Activated naive CD4-positive, alpha-beta T cell treated with anti-CD3 and anti-CD28 coated beads for 36 hours (primary cell): ENCODE measurements at places on chromosomes 3 and 15. TPM values are rescaled to one million over a fixed set of nuclear protein-coding genes. Genes with fewer than 3 reads are reported as not detected.

DNA sequence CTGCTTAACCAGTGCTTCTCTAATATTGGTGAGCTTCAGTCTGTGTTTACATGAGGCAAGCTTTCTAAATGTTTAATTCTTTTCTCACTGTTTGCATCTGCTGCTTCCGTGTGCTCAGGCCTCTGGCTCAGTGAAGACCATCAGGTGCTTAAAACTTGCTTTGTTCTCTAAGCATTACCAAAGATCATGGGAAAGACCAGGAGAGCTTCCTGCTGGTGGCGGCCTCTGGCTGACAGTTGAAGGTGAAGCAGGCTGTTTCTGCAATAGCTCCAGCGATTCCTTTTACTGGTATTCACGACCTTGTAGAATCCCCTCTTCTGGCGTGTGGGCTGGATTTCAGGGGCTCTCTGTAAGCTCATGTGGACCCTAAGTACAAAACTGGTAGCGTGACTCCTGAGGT lies 45.1 kb downstream of the EDEM1 start:
- DNase-seq: peak; percentile 14
- peaks cover 3% of the 10 kb centered on the region for H3K27me3 ChIP-seq
- no peak overlapping the region for H3K27ac ChIP-seq
- H3K36me3 ChIP-seq: no peaks in the 10 kb centered on the region

GRCh38 chr3:10600296-10600714 lies 94.9 kb upstream of the ATP2B2 start:
- peaks cover 31% of the 10 kb centered on the region for H3K27me3 ChIP-seq
- H3K4me3 ChIP-seq: no peak overlapping the region
- H3K27ac ChIP-seq: no peak overlapping the region
- no peak for DNase-seq

Gene SST
- not detected for total RNA-seq

DNA sequence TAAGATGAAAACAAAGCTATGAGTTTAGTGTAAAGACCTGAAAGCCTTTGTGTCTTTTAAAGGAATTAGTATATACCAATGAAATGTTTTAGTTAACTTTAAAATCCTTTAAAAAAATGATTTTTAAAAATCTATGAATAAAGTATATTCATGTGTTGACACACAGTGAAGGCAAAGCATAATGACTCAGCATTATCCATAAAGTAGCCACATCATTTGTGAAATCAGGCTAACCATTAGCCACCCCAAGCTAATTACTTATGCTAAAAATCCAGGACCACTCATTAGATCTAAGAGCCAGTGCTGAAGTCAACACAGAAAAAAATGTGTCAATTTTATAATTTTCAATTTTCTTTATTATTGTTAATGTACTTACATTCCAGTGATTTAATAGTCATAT lies 310.2 kb downstream of the TBC1D5 start:
- no peak overlapping the region for H3K27ac ChIP-seq
- no peak overlapping the region for H3K4me3 ChIP-seq
- no peak for DNase-seq
- no peaks in the 10 kb centered on the region for H3K4me1 ChIP-seq
- peaks cover 5% of the 10 kb centered on the region for H3K36me3 ChIP-seq

Gene C3orf20
- total RNA-seq: 0.12 TPM

Gene ITGA11
- total RNA-seq: 0.02 TPM

- no peak overlapping the region for H3K4me3 ChIP-seq
- H3K4me1 ChIP-seq: peaks cover 15% of the 10 kb centered on the region
- DNase-seq: no peak
- H3K27ac ChIP-seq: no peak overlapping the region
- peaks cover 3% of the 10 kb centered on the region for H3K36me3 ChIP-seq
Measured at GRCh38 chr15:25441111-25441510, 2.3 kb upstream of the UBE3A start.

GRCh38 chr3:17166369-17166768 lies 281.6 kb downstream of the PLCL2 start:
- H3K27ac ChIP-seq: no peak overlapping the region
- H3K4me3 ChIP-seq: no peak overlapping the region
- no peaks in the 10 kb centered on the region for H3K4me1 ChIP-seq
- H3K36me3 ChIP-seq: peaks cover 11% of the 10 kb centered on the region
- H3K27me3 ChIP-seq: no peaks in the 10 kb centered on the region

Gene FANCD2OS
- total RNA-seq: not detected

- no peak for DNase-seq
- H3K4me1 ChIP-seq: no peaks in the 10 kb centered on the region
- no peak overlapping the region for H3K4me3 ChIP-seq
- peaks cover 16% of the 10 kb centered on the region for H3K27me3 ChIP-seq
- no peaks in the 10 kb centered on the region for H3K36me3 ChIP-seq
Measured at GRCh38 chr15:66760968-66761725, 59.1 kb downstream of the SMAD6 start.

GRCh38 chr15:58436552-58436951 lies 4.8 kb downstream of the LIPC start:
- no peaks in the 10 kb centered on the region for H3K36me3 ChIP-seq
- H3K4me3 ChIP-seq: no peak overlapping the region
- no peak for DNase-seq
- no peak overlapping the region for H3K27ac ChIP-seq

DNA sequence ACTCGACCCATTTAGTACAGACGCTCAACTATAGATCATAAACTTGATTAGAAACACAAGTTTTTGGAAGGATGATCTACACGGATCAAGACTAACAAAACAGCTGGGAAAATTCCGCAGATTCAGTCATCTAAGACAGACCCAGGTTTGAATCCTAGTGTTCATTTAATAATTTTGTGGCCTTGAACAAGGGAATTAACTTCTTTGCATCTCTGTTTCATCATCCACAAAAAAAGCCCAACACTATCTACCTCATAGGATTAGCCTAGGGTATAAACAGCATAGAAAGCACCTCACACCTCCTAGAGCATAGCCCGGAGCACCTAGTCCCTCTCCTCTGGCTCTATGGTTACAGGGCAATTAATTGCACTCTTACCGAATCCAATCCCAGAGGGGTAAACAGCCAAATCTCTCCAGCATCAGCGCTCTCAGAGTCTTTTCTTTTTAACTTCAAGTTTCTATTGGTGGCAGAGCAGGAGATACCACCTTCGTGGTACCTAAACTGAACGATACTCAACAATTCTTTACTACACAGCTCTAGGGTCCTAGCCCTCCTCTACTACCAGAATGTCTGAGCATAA lies 3.5 kb downstream of the TBL1XR1 start:
- no peak for DNase-seq
- no peaks in the 10 kb centered on the region for H3K27me3 ChIP-seq
- H3K27ac ChIP-seq: peak overlapping the region; percentile 99
- H3K4me3 ChIP-seq: peak overlapping the region; percentile 96
- peaks cover 17% of the 10 kb centered on the region for H3K36me3 ChIP-seq

- H3K4me1 ChIP-seq: peaks cover 2% of the 10 kb centered on the region
- H3K36me3 ChIP-seq: no peaks in the 10 kb centered on the region
- no peak for DNase-seq
Measured at GRCh38 chr15:66959875-66960274, 105.5 kb upstream of the SMAD3 start.

DNA sequence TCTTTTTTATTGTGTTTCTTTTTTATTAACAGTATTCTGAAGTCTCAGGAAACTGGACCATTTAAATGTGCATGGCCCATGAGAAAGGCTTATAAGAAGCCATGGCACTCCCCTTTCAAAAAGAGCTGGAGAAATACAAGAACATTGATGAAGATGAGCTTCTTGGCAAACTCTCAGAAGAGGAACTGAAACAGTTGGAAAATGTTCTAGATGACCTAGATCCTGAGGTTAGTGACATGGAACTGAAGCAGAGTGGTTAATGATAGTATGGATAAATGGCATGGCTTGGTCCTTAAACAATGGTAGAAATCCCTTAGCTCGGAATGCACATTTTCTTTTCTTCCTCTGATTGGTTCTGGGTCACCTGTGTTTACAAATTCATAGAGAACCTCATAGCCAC lies 14.9 kb downstream of the TMOD2 start:
- H3K4me1 ChIP-seq: peaks cover 11% of the 10 kb centered on the region
- DNase-seq: no peak
- H3K4me3 ChIP-seq: no peak overlapping the region
